ENCODE measurements at places on chromosomes 1 and 21.

- DNase-seq, result no peak
Observed at GRCh38 chr1:88708011-88708410, 23.9 kb downstream of the PKN2 start.

- no peak for DNase-seq
Observed at GRCh38 chr21:42746593-42747275, 93.3 kb downstream of the PDE9A start.

- DNase-seq, result no peak
Observed at GRCh38 chr1:119773711-119774241, 5.1 kb upstream of the HMGCS2 start.

DNA sequence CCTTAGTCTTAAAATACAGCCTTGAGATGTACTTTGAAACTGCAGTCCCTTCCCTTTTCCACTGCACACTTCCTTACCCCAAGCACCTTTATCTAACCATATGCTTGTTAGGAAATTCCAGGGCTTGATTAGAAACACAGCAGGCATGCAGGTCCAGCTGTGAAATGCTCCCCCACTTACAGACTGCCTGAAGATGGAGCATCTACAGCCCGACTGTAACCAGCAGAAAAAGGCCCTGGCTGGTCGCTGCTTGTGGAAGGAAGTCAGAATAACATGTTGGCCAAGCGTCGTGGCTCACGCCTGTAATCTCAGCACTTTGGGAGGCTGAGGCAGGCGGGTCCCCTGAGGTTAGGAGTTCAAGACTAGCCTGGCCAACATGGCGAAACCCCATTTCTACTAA is 37.2 kb downstream of the VN1R5 start:
- no peak for DNase-seq

DNA sequence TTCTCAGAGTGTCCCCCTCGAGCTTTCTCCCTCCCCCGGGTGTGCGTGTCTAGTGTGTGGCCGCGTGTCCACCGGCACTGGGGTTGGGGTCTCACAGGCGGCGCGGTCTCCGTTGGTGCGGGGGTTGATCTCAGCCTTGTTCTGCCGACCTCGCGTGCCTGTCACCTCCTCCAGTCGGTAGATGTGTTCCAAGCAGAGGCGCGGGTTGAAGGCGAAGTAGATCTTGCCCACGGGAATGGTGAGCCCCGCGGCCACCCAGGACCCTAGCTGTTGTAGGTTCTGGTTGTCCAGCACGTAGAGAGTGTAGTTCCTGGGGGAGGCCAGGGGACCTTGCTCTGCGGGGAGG is 9.8 kb downstream of the INSRR start:
- DNase-seq, result no peak

DNA sequence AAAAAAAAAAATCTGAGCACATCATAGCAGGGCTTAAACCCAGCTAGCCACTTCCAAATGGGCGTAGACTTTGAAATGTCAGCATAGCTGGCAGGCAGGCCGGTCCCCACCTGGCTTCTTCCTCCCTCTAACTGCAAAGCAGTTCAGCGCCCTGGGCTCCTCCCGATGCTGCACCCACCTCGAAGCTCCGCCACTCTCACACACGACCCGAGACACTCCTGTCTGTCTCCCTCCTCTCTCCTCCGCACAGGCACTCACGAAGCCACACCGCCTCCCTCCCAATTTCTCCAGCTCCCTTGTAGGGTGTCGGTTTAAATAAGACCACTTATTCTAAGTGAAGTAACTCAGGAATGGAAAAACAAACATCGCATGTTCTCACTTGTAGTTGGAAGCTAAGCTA is 301.3 kb downstream of the NPHP4 start:
- DNase-seq, result no peak
